ENCODE measurements at places on chromosomes 3 and 15.

- DNase-seq: peak; percentile 25
Observed at GRCh38 chr3:27591312-27592210, 107.4 kb upstream of the SLC4A7 start.

GRCh38 chr15:90225504-90226234 lies 8.1 kb downstream of the CIB1 start:
- no peak for DNase-seq

- DNase-seq: no peak
Observed at GRCh38 chr15:81040757-81041156, 40.0 kb downstream of the TLNRD1 start.

DNA sequence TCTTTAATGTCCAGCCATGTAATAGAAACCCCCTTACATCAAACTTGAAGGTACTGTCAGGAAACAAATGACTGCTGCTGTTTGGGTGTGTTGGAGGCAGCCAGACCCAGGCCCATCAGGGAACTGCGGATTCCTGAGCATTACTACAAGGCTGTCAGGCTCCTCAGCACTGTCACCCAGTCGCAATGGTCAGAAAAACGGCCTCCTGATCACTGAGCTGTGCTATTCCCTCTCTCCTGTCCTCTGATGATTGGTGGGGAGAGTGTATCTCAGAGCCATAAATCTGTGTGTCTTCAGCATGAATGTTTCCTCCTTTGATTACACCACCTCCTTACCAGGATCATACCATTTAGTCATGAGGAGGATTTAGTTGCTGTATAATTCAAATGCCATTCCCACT lies 135.2 kb upstream of the GADL1 start:
- DNase-seq: no peak

GRCh38 chr3:177352424-177352823 lies 155.1 kb upstream of the TBL1XR1 start:
- DNase-seq: no peak

DNA sequence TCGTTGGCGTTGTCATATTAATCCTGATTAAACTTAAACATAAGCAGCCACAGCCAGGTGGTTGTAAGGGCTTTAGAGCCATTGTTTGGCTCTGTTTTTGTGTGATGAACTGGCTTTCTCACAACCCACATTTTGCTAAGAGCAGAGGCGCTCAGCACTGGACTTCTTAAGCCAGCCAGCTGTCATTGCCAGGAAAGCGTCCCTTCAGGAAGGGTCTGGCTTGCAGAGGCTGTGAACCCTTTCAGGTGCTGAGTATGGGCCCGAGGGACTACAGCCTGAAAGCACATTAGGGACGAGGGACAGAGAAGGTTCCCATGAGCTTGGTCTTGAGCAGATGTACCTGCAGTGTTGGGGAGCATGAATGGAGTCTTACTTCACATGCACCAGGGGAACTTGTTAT lies 112.3 kb downstream of the CHCHD6 start:
- DNase-seq: no peak

DNA sequence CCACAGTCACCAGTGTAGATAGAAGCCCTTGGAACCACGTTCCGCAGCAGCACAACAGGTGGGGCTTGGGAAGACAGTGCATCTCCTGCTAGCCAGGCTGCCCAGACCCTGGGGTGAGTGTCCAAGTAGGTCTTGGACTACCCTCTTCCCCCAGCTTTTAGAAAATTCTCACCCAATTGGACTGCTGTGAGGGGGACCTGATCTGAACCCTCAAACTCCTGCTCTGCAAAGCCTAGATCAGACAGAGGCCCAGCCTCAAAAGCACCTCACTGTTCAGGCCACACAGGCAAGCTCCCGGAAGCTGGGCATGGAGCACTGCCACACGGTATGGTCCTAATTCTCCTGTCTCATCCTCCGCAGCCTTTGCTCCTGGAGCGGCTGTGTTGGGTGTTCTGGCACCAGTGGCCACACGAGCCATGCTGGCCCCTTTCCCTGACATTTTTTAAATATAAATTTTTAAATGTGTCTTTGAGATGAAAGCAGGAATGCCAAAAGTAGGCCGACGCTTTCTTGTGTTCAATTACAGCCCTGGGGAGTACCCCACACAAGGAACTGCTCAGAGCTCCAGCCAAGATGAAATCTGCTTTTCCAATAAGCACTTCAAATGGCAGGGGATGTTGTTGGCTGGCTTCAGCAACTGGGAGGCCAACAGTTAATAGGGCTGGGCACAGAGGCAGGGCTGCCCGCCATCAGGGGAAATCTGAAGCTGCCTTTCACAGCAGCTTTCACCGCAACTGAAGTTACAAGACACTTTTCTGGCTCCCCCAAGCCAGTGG lies 40.9 kb downstream of the CPN2 start:
- DNase-seq: no peak

- DNase-seq: no peak
Observed at GRCh38 chr3:127177226-127177625, 15.7 kb upstream of the PRR23E start.

Data from NCI-H526 treated with DMSO at 0.1 percent for 48 hours (cell line).